ENCODE measurements at places on chromosomes 12 and 14.

DNA sequence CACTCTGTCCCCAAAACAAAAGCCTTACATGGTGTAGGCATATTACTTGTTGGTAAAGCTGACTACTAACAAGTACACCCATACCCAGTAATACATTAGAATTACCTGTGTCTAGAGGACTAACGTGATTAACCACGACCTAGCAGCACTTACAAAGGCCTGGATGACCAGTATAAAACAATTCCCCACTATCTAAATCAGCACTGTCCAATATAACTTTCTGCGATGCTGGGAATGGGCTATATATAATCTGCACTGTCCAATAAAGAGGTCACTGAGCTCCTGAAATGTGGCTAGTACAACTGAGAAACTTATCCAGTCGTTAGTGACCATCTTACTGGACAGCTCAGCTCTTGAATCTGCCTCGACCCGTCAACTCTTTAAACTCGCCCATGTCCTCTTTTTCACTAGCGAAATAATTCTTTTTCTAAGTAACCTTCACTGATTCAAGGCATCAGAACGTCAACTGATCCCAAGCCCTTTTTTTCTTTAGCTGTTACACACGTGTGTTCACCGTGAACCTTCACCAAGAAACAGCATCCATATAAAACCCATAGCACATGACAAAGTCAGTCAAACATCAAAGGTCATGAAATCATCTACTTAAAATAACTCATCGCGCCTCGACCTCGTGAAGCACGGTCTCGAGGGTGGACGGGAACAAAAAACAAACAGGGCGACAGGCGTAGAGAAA lies 905 bp upstream of the CIPC start:
- DNase-seq, result peak; percentile 81

DNA sequence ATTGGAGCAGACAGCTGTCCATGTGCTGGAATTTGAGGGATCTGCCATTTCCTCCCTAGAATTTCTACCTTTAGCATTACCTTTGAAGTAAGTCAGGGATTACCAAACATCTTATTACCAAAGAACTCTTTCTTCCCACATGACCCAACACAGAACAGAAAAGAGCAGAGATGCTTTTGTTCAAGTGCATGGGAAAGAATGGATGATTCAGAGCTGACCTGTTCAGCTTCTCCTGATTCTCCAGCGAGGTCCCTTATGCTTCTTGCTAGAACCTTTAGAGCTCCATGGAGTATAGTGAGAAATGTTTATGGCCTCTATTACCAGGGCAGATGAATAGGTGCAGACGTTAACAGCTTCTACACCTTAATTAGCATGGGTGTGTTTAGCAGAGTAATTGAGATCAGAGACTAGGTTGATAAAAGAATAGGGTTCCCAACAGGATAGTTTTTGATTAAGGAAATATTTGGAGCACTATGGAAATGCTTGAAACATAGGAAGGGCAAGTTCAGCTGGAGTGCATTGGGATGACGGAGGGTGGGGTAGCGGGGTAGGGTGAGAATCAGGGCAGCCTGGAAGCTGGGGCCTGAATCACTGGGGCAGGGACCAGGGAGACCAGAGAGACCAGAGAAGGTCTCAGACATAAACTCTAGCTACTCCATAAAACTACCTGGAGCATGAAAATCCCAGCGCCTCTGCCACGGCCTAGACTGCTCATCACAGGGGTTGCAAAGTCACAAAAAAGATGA lies 223.7 kb downstream of the CACNA1C start:
- DNase-seq, result no peak

- no peak for DNase-seq
These were observed 8.2 kb downstream of the NOPCHAP1 start for GRCh38 chr12:104994336-104994735.

DNA sequence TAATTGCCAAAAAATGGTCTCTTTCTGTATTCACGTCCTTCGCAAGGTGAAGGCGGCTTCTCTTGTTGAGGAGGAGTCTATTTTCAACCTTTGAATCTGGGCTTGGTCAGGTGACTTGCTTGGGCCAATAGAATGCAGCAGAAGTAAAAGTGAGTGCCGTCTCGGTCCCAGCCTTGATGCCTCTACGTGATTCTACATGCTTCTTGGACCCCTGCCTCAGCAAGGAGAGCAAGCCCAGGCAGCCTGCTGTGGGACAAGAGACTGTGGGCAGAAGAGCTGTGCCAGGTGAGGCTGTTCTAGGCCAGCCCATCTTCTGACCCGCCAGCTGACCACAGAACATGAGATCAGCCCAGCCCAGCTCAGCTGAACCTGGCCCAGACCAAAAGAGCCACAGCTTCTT lies 39.1 kb upstream of the CCDC63 start:
- no peak for DNase-seq

DNA sequence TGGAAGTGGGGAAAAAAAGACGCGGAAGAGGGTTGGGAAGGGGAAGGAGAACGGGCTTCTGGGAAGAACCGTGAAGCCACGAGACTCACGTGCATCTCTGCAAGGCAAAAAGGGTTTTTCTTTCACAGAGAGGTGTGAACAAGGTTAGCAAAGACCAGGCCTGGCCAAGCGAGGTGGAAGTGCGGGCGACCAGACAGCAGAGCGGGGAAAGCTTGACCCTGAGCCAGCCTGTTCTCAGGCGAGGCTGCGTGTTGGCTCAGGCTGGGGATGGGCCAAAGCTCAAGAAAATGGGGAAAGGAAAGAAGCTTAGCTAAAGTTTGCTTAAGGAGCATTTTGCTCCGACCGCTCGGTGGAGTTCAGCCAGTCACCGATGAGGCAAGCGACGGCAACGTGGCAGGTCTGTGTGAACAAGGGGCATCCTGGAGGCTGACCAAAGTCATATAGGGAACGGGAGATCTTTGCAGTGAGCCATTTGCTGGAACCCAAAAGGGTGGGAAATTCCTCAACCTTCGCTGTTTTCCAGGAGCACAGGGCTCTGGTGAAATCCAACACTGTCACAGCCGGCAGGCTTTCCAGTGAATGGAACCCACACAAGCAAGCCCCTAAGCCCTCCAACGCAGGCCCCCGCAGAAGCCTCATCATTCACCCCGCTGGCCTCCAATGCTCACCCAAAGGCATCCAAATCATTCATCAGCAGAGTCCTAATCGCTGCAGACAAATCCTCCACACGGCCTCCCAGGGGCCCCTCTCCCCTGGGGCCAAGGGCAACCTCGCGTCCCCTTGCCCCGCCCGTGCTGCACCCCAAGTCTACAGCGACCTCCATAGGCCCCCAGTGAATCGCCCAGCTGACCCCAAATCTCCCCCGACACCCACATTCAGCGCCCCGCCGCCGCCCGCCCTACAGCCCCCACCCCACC lies 754 bp downstream of the ZNF605 start:
- DNase-seq, result peak; percentile 24

DNA sequence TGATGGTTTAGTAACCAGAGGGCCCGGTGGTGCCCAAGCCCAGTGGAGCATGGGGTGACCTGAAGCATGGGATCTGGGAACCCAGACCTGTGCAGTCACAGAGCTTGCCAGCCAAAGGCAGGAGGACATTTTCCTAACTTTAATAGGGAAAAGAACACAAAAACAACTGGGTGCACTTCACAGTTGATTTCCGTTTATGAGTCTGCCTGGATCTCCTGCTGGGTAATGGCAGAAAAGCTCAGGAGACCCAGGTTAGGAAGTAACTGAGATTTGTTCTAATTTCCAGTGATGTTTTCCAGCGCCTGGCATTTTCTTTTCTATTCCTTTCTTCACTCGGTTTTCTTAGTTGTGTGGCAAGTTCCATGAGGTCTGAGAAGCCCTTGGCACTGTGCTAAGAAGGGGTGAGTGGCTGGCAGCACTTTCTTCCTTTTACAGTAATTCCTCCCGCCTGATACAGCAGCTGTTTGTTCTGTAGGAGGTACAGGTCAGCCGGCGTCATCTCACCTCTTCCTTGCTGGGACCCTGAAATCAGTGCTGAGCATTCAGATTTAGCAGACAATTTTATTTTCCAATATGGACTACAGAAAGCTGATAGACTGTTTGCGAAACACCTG lies 5.1 kb downstream of the CACNA1C start:
- DNase-seq, result no peak

DNA sequence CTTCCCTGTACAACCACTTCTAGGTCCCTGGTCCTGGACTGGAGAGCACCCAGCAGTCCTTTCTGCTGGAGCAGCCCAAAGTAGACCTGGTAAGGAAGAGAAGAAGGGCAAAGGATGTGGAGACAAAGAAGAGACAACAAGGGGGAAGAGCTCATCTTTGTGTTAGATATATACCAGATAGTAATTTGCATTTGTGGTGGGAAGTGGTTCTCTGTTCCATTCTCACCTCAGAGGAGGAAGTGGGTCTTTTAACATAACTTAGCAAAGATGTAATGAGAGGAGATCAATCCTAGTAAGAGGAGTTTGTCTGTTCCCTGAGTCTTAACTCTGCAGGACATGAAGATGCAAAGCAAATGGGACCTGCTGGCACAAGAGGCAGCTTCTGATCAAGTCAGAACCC lies 8.0 kb downstream of the CCDC198 start:
- no peak for DNase-seq

DNA sequence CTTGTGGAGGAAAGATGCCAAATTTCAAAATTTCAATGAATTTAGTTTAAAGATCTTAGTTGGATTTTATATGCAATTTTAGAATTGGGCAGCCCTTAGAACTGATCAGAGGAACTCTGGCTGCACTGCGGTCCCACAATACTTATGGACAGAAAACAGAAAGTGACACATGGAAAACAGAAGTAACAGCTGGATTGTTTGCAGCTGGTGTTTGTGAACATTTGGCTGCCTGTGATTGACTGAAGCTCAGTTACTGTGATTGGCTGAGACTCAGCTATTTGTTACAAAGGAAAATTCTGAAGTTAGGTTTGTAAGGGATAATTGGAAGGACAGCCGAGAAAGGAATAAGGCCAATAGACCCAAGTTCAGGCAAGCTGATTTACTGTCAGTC lies 10.0 kb upstream of the KRT86 start:
- peak; percentile 85 for DNase-seq

GRCh38 chr12:52215587-52216031 lies 17.4 kb upstream of the KRT7 start:
- DNase-seq, result no peak

DNA sequence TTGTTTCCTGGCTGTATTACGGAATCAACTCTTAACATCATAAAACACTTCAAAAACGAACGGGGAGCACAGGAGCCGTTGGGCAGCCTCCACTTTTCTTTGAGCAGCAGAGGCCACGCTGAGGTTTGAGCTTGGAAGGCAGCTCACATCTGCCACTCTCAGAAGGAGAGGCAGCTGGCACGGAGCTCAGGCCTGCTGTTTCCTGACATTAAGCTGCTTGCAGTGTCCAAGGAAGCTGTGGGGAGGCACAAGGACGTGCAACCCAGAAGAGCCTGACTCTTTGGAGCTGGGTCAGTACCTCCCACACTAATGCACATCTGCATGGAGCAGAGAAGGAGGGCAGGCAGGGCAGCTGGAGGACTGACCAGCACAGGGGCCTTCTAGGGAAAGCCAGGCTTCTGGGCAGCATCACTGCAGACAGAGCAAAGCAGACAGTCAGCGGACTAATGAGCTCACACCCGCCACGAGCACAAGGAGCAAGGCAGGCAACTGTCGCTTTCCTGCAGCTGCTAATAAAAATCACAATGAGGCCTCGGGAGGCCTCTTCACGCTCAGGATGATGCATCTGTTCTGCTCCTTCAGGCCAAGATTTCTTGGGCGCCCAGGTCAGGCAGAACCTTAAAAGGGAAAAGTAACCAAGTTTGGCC lies 211.1 kb downstream of the GLT1D1 start:
- DNase-seq, result no peak

DNA sequence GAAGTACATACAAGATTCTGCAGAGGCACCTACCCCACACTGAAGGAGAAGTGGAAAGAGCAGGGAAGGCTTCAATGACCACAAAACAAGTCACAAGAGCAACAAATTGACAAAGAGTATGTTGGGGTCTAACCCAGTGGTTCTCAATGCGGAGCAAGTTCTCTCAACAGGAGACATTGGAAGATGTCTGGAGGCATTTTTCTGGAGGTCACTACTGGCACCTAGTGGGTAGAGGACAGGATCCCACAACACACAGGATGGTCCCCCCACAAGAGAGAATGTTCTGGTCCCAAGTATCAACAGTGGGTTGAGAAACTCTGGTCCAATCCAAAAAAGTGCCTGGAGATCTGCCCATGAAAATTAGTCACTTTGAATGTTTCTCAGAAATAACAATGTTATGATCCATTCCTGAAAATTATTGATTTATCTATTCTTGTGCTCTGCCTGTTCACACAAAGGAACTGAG lies 3.4 kb downstream of the SSH1 start:
- DNase-seq, result no peak

DNA sequence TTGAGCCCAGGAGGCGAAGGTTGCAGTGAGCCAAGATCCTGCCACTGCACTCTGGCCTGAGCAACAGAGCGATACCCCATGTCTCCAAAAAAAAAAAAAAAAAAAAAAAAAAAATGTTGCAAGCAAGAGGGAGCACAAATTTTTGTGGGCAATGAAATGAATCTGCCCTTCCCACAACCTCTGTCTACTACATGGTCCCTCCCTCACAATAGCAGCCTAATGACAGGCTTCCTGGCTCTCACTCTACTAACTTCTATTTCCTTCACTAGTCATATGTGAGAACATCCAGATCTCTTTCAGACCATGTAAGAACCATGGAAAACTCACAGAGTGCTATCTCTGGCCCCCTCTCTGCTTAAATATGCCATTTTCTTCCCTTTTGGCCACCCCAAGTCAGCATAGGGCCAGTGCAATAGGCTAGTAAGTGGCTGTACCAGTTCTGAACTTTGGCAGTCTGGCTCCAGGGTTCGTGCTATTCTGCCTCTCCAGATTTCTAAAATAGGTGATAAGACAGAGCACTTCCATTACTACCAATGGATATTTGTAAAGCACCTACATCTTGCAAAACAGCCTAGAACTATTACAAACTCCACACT lies 7.1 kb downstream of the OSBPL8 start:
- no peak for DNase-seq

- DNase-seq, result no peak
These were observed 50.9 kb upstream of the CPNE8 start for GRCh38 chr12:38956337-38956736.

DNA sequence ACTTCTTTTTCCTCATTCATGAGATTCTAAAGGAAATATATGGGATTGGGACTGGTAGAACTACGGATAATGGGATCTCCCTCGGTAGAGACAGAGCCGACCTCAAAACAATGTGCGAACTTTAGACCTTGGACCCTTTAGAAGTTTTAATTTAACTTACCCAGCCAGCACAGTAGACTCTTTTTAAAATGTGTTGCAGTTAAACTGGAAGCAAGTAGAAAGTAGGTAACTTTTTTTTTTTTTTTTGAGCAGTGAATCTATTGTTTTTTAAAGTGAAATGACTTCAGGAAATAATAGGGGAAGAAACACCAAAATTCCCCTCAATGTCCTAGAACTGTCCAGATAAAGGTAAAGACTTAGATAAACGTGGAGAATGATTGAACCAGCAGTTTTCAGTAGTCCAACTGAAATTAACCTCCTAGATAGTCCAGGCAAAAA lies 1.1 kb upstream of the ATXN2 start:
- DNase-seq, result no peak
